ENCODE measurements at places on chromosomes 2 and 18.

GRCh38 chr18:59540780-59541179 lies 156.4 kb downstream of the CCBE1 start:
- DNase-seq, result no peak

DNA sequence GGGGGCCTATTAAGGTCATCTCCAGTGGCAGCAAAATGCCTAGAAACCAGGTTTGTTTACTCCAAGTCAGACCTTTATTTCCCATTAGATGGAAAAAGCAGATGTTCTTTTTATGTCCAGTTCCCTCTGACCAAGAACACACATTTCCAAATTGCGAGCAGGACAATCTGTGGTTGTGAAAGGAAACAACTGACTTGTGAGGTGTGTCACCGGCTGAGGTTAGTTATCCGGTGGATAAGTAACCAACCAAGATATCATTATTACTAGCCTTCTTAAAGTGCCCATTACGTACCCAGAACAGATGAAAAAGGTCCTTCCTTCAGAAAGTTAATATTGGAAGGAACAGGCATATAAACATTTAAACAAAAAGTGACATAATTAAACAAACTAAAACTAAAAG lies 112.9 kb downstream of the THADA start:
- DNase-seq, result no peak

GRCh38 chr2:228853151-228853550 lies 417.9 kb downstream of the PID1 start:
- no peak for DNase-seq

- DNase-seq, result no peak
Measured at GRCh38 chr2:213213186-213213585, 61.8 kb upstream of the IKZF2 start.

DNA sequence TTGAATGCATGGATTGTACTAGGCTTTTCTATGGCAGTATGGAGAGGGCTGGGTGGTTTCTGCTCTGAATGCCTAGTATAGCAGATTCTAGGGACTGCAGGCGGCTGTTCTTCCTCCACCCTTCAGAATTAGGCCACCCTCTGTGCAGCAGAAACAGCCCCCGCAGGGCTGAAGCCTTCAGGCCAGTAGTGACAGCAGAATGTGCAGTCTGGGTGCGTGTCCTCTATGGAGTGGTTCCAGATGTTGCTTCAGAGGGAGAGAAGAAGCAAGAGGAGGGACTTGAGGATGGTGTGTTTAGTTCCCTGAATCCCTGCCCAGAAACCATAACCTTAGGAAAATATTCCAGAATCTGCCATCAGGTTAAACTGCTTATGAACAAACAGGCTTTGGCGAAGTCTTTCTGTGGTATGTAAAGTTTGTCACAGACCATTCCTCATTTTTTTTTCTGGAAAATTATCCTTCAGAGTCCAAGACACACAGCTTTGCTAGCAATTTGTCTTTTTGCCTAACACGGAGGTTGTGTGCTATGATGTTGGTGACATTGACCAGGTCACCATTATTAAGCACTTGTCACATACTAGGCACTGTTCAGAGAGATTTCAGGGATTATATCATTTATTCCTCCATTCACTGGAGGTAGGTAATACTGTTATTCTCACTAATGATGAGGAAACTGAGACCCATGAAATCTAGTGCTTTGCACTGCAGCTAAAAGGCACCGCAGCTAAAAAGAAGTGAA lies 21.1 kb downstream of the CASP10 start:
- DNase-seq, result no peak

GRCh38 chr2:121777699-121778058 lies 22.2 kb downstream of the TSN start:
- no peak for DNase-seq

- no peak for DNase-seq
Measured at GRCh38 chr18:3596637-3597384, 146.8 kb downstream of the TGIF1 start.

DNA sequence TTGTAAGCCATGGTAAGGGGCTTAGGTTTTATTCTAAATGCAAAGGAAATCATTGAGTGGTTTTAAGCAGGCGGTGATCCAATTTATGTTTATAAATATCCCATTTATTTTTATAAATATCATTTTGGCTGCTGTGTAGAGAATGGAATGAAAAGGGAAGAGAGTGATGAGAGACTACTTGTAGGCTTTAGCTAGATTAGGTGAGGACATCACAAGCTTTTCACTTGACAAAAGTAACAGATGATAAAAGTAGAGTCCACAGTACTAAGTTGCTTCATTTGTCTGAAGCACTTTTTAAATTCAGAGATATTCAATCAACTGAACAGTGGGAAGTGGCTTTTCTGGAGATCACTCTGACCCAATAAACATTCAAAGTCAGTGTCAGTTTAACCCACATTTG lies 65.4 kb upstream of the FSHR start:
- no peak for DNase-seq

Data from stimulated activated CD8-positive, alpha-beta memory T cell treated with anti-CD3 and anti-CD28 coated beads, Interleukin-7, amount 100 ng/mL, for 24 hours (primary cell).